HT-29 (cell line): ENCODE measurements at places on chromosomes 5 and 9.

- DNase-seq, result no peak
Observed at GRCh38 chr5:78503958-78504653, 143.7 kb downstream of the SCAMP1 start.

DNA sequence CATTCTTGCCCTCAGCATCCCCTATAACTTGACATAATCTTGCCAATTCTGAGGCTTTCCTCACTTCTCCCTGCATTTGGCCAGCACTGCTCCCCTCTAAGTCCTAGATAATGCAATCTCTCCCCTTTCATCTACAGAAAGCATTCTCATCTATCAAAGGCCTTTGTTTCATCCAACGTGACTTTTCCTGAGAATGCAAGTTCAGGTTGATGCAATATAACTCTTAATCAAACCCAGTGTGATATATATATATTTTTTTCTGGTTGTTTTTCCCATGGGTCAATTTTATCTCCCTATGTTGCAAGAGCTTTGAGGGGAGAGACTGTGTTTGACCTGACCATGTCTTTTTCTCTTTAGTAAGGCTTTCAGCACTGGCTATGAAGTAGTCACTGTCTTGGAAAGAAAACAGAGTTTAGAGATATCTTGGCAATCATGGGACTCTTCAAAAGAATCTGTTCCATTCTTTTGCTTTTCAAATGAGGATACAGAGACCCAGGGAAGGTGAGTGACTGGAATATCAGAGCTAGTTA lies 268.6 kb downstream of the TRPM3 start:
- DNase-seq, result no peak

GRCh38 chr9:93475856-93476255 lies 22.5 kb upstream of the FAM120AOS start:
- no peak for DNase-seq

DNA sequence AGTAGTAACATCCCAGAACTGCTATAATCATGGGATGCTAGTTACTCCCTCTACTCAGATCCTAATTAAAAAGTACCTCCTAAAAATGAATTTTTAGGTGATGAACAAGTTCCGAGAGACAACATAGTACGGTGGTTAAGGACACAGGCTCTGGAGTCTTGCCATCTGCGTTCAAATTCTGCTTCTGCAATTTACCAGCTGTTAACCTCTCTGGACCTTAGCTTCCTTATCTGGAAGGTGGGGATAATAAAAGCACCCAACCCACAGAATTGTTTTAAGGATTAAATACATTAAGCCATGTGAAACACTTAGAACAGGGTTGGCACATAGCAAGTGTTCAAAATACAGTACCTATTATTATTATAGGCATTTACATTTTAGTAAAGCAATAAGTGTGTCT lies 77.5 kb upstream of the XPA start:
- DNase-seq, result no peak

DNA sequence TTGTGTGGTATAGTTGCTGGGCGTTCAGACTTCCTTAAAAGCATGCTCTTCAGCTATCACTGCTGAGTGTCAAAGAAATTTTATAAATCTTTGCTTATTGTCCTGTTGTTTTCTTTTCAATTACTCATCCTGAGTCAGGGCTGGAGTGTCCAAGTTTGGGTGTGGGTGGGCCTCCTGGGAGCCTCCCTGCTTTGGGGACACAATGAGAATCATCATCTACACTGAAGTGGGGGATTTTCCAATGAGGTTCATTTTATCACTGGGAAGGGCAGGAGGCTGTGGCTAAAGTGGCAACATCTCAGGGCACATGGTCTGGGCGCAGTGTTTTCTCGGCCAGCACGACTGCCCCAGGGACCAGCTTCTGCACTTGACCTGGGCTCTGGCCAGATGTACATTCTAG lies 19.5 kb downstream of the GFPT2 start:
- no peak for DNase-seq

- no peak for DNase-seq
Observed at GRCh38 chr5:75310212-75310611, 26.8 kb upstream of the HMGCR start.

- DNase-seq, result no peak
Observed at GRCh38 chr9:34623374-34624235, 3.3 kb upstream of the DCTN3 start.

GRCh38 chr5:79844571-79844970 lies 146.5 kb downstream of the MTX3 start:
- DNase-seq, result no peak

DNA sequence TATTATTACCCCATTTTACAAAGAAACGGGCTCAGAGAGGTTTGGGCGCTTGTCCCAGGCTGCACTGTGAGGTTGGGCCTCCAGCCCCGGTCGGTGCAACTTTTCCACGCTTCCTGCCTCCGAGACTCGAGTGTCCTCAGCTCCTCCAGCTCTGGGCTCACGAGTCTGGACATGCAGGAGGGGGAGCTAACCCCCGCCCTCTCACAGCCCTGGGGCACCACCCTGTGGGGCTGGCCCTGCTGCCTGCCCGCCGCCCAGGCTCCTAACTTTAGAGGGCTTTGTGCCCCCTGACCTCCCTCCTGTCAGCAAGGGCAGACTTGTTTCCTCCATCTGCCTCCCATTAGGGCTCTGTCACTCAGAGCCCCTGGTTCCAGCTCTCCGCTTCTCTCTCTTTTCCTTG lies 4.3 kb upstream of the ASB6 start:
- no peak for DNase-seq

DNA sequence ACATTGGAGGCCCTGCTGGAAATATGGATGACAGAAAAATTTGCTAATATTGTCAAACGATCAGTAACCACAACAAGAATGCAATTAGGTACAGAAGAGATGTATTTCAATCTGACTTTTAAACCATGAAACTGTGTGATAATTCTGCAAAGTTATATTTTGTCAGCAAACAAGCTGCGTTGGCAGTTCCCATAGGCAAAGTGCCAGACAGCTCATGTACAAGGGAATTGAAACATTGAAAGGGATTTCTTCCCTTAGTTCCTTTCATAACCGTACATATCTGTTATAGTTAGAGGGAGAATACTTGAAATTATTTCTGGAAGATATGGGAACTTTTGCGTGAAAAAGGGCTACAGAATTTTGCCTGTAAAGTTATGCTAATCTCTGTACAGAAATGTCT lies 419.4 kb upstream of the PTGER4 start:
- DNase-seq, result no peak

DNA sequence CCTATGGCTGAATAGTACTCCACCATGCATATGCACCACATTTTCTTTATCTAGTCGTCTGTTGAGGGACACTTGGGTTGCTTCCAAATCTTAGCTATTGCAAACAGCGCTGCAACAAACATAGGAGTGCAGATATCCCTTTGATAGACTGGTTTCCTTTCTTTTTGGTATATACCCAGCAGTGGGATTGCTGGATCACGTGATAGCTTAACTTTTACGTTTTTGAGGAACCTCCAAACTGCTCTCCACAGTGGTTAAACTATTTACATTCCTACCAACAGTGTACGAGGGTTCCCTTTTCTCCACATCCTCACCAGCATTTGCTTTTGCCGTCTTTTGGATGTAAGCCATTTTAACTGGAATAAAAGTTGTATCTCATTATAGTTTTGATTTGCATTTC lies 142.6 kb downstream of the TARS1 start:
- no peak for DNase-seq

GRCh38 chr5:80125022-80125961 lies 90.1 kb downstream of the THBS4 start:
- DNase-seq, result no peak

- DNase-seq, result no peak
Observed at GRCh38 chr5:159215886-159216285, 6.5 kb upstream of the RNF145 start.

DNA sequence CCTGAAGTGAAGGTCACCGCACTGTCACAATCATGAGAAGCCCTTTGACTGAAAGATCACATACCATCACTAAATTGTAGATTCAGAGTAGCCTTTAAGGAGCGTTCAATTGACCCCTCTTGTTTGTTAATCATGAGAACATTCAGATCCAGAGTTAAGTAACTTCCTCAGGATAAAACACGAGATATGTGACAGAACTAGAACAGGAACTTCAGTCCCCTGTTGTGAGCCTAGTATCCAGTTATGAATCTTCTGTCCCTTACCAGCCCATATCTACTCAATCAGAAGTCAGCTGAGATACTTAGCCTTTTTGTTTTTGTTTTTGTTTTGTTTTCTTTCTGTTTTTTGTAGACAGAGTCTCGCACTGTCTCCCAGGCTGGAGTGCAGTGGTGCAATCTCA lies 547.3 kb downstream of the DTWD2 start:
- no peak for DNase-seq

- DNase-seq, result no peak
Observed at GRCh38 chr9:111502506-111502905, 18.3 kb upstream of the ECPAS start.

DNA sequence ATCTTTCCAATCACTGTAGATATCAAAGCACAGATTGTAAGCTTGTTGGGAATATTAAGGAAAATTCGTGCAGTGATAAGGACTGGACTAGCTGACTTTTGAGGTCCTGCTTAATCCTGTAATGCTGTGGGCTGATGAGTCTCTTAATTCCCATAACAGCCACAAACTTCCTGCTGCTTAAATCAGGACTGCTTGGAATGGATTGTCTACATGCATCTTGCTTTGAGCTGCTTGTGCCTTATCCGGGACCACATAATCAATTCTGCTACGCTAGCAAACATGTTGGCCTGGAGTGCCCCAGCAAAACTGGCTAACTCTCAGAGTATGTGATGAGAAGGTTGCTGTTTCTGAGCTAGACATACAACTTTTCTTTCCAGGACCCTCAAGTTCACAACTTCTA lies 79.6 kb downstream of the SNCAIP start:
- DNase-seq, result no peak

GRCh38 chr5:150081541-150082283 lies 4.6 kb downstream of the CSF1R start:
- DNase-seq, result no peak

GRCh38 chr9:20292002-20292401 lies 330.3 kb downstream of the MLLT3 start:
- DNase-seq, result peak; percentile 31

DNA sequence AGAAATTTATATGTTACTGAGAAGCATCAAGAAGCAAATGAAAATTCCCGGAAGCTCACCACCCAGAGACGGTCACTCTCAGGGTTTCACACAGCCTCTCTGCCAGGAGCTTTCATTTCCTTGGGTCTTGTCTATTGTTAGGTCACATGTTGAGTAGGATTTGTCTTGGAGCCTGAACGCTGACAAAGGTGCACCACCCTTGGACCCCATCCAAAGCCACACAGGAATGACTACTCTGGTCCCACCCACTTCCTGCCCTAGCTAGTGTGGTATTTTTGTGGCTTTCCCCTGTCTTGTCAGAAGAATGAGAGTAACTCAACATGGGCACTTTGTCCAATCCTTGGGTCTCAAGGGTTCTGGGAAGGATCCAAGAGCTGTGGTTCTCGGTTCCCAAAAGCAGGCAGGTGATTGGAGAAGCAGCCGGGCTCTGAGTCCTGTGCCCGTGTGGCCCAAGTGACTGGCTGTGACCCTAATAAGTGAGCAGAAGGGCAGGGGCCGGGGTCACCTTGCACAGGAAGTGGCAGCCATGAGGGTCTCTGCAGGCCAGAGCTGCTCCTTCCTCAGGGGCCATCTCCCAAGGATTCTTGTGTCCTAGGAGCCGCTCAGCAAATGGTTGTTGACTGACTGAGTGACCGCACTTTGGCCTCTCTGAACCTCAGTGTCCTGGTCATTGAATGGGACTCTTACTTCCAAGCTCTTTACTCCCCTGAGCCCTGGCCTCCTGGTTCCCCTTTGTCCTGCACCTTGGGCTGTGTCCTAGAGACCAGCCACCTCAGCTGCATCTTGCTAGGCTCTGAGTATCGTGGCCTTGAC lies 6.9 kb downstream of the FGD3 start:
- peak; percentile 99 for DNase-seq

DNA sequence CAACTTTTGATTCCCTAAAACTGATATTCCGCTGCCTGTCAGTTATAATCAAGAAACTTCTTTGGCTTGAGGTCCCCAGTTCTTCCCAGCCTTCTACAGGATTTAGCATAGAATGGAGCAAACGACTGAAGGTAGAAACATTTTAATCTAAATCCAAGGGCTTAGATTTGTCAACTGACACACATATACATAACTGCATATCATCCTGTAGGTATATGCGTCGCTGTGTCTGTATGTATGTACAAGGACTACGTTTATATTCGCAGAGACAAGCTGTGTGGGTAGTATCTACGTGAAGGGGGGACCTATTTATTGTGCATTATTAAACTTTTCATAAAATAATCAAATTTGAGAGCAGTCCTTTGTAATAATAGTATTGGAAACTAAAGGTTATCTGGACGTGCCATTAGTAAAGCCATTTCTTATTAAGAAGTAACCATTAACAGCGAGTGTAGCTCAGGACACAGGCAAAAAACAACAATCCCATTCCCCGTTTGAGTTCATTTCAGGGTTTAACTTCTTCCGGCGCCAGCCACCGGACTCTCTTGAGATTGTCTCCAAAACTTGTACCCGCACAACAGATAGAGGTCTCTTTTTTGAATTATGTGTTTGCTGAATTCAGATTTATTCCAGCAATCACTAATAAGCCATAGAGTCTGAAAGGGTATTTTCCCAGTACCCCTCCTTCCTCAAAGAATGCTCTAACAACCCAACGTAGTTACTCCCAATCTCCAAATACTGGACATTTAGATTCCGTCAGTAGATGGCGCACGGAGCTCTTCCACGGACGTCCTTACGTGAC lies 2.1 kb upstream of the MLLT3 start:
- peak; percentile 83 for DNase-seq

GRCh38 chr5:114544561-114544960 lies 182.7 kb downstream of the KCNN2 start:
- no peak for DNase-seq

GRCh38 chr9:74775396-74775795 lies 112.3 kb downstream of the TRPM6 start:
- no peak for DNase-seq

DNA sequence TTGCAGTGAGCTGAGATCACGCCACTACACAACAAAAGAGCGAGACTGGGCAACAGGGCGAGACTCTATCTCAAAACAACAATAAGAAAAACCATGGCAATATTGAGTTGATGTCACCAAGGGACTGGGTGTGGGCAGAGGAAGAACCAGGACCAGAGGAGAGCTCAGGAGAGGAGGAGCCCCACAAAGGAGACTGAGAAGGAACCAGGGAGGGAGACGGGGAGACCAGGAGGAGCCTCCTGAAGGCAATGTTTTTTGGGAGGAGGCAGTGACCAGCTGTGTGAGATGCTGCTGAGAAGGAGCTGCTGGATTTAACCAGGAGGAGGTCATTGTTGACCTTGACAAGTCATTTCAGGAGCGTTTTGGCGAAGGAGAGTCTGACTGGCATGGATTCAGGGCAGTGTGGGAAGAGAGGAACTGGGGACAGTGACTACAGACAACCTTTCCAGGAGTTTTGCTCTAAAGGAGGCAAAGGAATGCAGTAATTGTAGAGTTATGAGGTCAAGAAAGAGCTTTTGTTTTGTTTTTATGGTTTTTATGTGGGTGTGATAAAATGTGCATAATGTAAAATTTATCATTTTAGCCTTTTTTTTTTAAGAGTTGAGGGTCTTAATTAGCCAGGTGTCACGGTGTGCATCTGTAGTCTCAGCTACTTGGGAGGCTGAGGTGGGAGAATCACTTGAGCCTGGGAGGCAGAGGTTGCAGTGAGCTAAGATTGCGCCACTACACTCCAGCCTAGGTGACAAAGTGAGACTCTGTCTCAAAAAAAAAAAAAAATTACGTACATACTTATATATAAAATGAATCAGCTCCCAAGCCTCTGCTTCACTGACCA lies 17.9 kb downstream of the TRUB2 start:
- DNase-seq, result no peak

GRCh38 chr9:107886826-107887225 lies 397.3 kb upstream of the KLF4 start:
- no peak for DNase-seq
